ENCODE measurements at places on chromosomes 16 and 17. TPM values are rescaled to one million over a fixed set of nuclear protein-coding genes. Genes with fewer than 3 reads are reported as not detected.

The ZSCAN10 gene
- total RNA-seq, result not detected

The RNF112 gene
- total RNA-seq, result 0.51 TPM

The RAB11FIP4 gene
- total RNA-seq, result 0.05 TPM

The MYH2 gene
- total RNA-seq, result not detected

The OR4D1 gene
- not detected for total RNA-seq

The G6PC1 gene
- not detected for total RNA-seq

The MEIOC gene
- total RNA-seq, result under 0.01 TPM

The CNTROB gene
- 21.8 TPM for total RNA-seq

The FLCN gene
- total RNA-seq, result 75.0 TPM

The SHCBP1 gene
- 9.7 TPM for total RNA-seq

The SLC47A1 gene
- 0.85 TPM for total RNA-seq

The P2RX5 gene
- total RNA-seq, result 0.23 TPM

The WFDC1 gene
- total RNA-seq, result not detected

The MYCBPAP gene
- total RNA-seq, result 0.42 TPM

The PIPOX gene
- total RNA-seq, result 3.1 TPM

The MT1H gene
- total RNA-seq, result not detected

The ZFP3 gene
- total RNA-seq, result 2.0 TPM

The P2RX1 gene
- total RNA-seq, result not detected

The TBC1D3H gene
- not detected for total RNA-seq

The CCL5 gene
- total RNA-seq, result 0.17 TPM

The WSCD1 gene
- total RNA-seq, result 43.6 TPM

The ACSM2A gene
- under 0.01 TPM for total RNA-seq

The SYT17 gene
- 2.2 TPM for total RNA-seq

The STH gene
- not detected for total RNA-seq

The EVPLL gene
- total RNA-seq, result not detected

The TMED6 gene
- 0.14 TPM for total RNA-seq

The TEX14 gene
- total RNA-seq, result 0.05 TPM

The ZPBP2 gene
- not detected for total RNA-seq

The WDR81 gene
- 26.9 TPM for total RNA-seq

The HOXB13 gene
- not detected for total RNA-seq

The CACNG3 gene
- total RNA-seq, result not detected

The SCO1 gene
- total RNA-seq, result 28.2 TPM

The FBXL20 gene
- 20.2 TPM for total RNA-seq

The ODAD4 gene
- 0.34 TPM for total RNA-seq

The EFNB3 gene
- total RNA-seq, result 0.14 TPM

The NR1D1 gene
- total RNA-seq, result 2.3 TPM

The NDUFAB1 gene
- total RNA-seq, result 90.0 TPM

The OTOP2 gene
- total RNA-seq, result not detected

The TMEM238L gene
- not detected for total RNA-seq

The SLC5A11 gene
- total RNA-seq, result 0.17 TPM

The TBC1D3C gene
- 0.56 TPM for total RNA-seq

The CES5A gene
- not detected for total RNA-seq

The BAHCC1 gene
- 4.8 TPM for total RNA-seq

The C1QL1 gene
- 0.14 TPM for total RNA-seq

The ITGB3 gene
- total RNA-seq, result 116 TPM

Measured in dermis blood vessel endothelial cell (primary cell).